ENCODE measurements at places on chromosomes 4 and X.

- DNase-seq = no peak
Observed at GRCh38 chr4:169803413-169803812, 45.7 kb upstream of the HPF1 start.

DNA sequence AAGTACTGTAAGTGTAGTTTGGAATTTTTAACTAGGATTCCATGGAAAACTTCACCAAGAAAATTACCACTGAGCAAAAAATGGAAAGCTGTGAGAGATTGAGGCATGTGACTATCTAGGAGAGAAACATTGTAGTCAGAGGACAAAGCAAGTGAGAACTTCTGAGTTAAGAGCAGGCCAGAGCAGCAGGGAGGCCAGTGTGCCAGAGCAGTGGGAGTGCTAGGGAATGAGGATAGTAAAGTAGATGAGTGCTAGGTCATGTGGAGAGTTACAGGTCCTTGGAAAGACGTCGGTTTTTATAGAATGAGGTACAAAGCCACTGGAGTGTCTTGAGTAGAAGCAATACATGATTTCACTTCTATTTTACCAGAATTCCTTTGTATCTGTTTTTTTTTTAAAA, 52.7 kb upstream of the FAT4 start:
- DNase-seq = no peak

GRCh38 chrX:65610481-65610880, 57.0 kb upstream of the MSN start:
- no peak for DNase-seq

- DNase-seq = no peak
Observed at GRCh38 chrX:112233164-112233563, 150.6 kb upstream of the TRPC5 start.

- DNase-seq = no peak
Observed at GRCh38 chr4:76216975-76217814, 3.6 kb upstream of the SCARB2 start.

DNA sequence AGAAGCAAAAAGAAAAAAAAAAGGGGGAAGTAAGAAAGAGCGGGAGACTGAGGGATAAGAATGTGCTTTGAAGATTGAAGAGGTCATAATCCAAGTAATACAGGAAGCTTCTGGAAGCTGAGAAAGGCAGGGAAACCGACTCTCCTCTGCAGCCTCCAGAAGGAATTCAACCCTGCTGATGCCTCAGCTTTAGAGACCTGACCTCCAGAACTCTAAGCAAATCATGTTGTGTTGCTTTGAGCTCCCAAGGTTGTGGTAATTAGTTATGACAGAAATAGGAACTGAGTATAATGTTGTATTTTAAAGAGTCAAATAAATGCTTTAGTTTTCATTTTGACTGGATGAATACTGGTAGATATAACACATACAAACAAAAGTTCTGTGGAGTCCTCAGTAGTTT, 48.0 kb upstream of the FAT1 start:
- DNase-seq = no peak

GRCh38 chr4:140003876-140004548, 150.0 kb downstream of the MAML3 start:
- no peak for DNase-seq

- DNase-seq = no peak
Observed at GRCh38 chr4:184395451-184395917, 78.9 kb downstream of the IRF2 start.

GRCh38 chrX:120749141-120749846, 119.4 kb upstream of the C1GALT1C1 start:
- DNase-seq = no peak

DNA sequence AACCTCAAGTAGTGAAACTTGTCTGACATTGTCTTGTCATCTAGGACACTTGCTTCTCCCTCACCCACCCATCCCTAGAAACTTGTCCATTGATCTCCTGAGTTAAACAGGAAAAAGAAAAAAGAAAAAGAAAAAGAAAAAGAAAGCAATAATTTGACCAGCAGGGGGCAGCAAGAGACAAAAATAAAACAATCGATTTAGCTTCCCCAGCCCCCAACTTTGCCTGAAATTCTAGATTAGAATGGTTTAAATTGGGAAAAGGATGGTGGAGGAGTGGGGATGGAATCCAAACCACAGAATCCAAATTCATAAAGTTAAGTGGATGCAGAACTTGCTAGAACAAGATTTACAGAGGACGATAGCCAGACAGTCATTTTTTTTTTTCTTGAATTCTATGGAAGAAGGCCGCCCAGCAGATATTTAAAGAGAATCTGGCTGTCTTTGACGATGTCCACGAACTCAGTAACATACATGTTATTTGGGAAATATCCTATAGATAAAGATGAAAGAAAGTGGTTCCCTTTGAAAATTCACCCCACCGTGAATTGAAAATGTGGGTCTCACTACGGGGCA, 282.9 kb downstream of the USP46 start:
- peak; percentile 10 for DNase-seq

GRCh38 chrX:129013574-129013973, 509.7 kb downstream of the SMARCA1 start:
- no peak for DNase-seq

DNA sequence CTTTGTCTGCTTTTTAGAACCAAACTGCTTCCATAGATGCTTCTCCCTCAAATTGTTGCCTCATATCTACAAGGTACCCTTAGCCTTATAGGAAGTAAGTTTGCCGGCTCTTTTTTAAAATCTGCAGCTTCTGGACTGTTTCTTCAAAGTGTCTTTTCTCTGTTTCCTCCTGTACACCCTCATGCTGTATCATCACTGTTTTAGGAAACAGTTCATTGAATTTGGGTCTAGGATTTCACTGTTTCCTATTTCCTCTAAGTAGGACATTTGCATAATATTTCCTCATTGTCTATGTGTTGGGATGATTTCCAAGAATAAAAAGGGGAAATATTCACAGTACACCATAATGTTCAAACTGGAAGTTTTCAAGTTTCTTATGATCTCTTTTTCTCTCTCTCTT, 43.0 kb downstream of the BANK1 start:
- DNase-seq = no peak

GRCh38 chrX:50497114-50497513, 26.5 kb upstream of the DGKK start:
- DNase-seq = no peak

GRCh38 chr4:150987204-150987603, 27.9 kb downstream of the LRBA start:
- DNase-seq = no peak

DNA sequence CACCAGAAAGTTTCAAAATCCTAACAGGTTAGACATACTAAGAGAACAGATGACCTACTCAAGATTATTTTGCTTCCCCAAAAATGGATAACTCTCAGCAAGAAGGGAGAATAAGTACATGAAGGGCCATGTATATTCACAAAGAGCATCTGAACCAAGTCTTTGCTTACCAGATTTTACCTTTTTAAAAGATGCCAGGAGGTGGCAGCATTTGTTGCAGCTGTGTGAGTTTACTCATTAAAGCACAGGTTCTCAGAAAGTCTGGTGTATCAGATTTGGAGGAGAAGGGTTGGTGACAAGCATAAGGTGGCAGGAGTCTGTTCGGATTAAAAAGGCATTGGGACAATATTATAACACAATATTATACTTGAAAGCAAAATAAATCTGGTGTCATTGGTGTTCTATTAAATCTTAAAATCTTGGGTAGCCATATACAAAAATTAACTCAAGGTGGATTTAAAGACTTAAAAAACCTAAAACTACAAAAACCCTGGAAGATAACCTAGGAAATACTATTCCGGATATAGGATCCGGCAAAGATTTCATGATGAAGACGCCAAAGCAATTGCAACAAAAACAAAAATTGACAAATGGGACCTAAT, 51.3 kb upstream of the NFKB1 start:
- no peak for DNase-seq

GRCh38 chrX:132068405-132068804, 45.3 kb downstream of the STK26 start:
- no peak for DNase-seq

DNA sequence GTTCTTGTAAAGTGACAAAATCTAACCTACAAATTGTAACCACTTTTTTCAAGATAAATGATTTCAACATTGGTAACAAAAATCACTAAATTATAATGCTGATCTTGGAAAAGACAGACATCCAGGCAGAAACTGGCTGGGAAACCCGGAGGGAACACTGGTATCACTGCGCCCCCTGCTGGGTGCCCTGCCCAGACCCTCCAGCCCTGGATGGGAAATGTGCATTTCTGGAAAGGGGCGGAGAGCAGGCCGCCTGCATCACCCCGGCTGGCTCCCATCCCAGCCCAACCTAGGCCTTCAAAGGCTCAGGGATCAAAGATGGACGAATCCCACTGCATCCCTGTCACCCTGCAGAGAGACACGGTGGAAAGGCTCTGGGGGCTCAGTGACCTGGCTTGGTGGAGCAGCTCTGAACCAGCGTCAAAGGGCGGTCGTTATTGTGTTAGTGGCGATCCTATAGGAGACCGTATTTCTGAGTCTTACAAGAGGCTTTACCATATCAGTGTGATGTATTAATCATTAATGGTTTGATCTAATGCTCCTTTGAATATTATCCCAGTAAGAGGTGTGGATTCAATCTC, 37.3 kb downstream of the ACOX3 start:
- no peak for DNase-seq

- DNase-seq = no peak
Observed at GRCh38 chrX:28312965-28313364, 274.3 kb upstream of the IL1RAPL1 start.

DNA sequence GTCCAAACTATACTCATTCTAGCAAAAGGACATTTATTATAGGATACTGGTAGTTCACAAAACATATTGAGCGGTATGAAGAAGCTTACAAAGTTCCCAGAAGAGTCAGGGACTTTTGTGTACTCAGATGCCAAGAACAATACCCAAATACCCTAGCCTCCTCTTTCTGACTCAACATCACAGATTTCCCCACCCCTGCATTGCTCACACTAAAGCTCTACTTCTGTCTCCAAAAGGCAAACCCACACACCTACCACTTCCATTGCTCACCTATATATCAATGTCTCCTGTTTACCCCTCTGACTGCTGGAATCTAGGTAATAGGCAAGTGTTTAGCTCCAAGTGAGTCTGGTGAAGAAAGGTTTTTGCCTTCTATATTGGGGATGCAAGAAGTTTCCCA, 100.7 kb upstream of the HCCS start:
- no peak for DNase-seq

GRCh38 chrX:80812176-80812575, 2.5 kb upstream of the BRWD3 start:
- DNase-seq = no peak

DNA sequence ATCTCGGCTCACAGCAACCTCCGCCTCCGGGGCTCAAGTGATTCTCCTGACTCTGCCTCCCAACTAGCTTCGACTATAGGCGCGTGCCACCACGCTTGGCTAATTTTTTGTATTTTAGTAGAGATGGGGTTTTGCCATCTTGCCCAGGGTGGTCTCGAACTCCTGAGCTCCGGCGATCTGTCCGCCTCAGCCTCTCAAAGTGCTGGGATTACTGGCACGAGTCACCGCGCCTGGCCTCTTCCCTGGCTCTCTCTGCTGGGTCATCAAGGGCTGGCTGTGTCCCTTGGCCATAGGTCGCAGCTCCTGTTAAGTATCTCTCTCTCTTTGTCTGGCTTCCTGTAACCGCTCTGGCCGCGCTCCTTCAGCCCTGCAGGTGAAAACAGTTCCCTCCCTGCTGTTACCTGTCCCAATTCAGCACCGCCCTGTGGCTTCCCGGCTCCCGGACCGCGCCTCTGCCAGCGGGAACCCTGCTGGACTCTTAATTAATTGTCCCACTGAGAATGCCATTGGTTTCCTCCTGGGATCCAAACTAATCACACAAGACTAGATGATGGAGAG, 1.3 kb upstream of the RGS12 start:
- no peak for DNase-seq

DNA sequence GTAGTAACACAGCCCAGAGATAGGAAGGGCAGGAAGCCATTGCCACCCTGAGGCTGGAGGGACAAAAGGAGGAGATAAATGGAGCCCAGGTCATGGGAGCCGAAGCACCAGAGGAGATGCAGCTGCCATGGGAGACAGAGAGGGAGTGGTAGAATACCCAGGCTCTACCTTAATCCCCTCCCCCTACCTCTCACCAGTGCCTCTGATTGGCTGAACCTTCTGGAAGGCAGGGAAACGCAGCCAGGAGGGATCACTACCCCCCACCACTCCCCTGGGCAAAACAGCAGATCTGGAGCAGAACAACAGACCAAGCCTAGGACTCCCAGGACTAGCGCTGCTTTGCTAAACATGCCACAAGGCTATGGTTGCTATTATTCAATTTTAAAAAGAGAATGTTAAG, 114.2 kb downstream of the ZNF827 start:
- DNase-seq = no peak

DNA sequence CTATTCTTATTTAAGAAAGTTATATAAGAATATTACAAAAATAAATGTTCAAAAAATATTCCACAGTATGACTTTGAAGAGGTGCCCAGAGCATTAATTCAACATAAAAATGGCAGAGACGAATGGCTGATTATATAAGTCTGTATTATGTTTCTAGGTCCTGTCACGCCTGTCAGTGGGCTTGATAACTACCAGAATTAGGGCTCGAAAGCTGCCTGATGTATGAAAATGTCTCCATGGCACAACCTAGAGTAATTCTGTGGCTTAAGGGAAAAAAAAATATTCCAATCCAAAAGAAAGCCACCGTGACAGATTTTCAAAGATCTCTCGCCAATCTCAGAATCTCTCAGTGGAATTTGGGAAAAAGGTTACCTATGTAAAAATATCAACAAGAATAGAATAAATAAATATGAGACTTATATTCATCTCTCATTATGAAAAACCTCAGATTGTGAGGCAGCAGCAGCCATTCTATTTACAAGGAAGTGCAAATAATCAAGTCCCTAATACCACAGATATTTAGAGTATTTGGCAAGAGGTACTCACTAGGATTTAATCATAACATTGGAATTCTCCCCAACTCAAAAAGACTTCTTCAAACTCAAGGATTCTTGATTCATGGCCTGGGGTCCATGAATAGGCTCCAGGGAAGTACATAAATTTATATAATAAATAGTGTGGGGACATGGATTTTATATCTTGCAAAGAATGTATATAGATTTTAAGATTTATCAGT, 489.1 kb upstream of the INTU start:
- DNase-seq = no peak

DNA sequence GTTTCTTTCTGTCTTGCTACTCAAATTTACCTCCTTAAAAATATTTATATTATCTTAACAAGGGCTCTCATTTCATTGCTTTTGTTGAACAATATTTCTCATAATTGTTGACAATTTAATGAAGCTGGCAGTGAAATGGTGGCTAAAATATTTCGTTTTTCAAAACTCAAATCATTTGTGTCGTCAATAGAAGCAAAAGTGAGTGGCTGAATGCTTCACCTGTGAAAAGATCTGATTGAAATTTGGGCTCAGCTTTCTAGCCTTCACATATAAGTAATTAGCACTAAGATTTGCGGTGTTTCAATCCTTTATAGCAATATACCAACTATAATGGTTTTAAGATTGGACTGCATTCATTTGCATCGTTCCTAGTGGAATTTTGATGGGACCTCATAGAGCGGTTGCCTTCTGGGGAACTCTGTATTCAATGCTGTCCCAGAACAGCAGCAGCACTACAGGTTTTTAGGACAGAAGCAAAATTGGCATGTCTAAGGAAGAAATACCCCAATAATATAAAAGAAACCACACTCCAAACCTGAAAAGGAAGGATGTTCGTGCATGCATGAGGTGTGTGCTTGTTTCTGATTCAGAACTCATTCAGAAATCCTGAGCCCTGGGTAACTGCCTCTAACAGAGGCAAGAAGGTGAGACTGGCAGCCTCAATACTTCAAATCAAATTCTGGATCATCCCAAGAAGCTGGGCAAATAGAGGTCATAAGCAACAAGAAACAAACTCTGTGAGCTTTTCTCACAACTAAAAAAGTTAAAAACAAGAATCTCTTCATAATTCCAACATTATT, 2.5 kb downstream of the CXCL1 start:
- no peak for DNase-seq
